Heart left ventricle (tissue), 16 donors: ENCODE measurements at places on chromosomes 6 and 20. TPM values are rescaled to one million over a fixed set of nuclear protein-coding genes. Genes with fewer than 3 reads are reported as not detected.

DNA sequence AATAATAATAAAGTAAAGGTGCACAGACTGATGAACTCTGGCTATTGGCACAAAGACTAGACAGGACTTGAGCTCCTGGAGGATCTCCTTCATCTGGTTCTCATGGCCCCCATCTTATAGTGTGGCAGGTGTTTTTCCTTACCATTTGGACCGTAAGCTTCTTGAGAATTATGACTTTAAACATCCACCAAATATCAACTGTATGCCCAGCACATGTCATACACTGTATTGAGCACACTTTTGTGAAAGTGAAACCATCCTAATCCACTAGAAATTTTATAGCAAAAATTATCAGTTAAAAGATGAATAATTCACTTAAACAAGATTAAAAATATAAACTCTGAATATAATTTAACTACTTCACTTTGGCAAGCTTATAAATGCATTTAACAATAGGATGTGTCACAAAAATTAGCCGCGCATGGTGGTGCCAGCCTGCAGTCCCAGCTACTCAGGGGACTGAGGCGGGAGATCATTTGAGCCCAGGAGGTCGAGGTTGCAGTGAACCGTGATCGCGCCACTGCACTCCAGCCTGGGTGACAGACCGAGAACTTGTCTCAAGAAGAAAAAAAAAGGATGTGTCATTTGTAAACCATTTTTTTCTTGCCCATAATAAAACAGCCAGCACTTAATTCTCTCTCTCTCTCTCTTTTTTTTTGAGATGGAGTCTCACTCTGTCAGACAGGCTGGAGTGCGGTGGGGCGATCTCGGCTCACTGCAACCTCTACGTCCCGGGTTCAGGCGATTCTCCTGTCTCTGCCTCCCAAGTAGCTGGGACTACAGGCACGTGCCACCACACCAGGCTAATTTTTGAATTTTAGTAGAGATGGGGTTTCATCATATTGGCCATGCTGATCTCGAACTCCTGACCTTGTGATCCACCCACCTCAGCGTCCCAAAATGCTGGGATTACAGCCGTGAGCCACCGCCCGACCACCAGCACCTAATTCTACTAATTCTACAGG lies 9.1 kb downstream of the HIVEP2 start:
- no peak for DNase-seq

Gene REM1
- 2.6 TPM for polyA plus RNA-seq

GRCh38 chr20:38485041-38485440 lies 12.4 kb downstream of the RALGAPB start:
- no peak for DNase-seq

DNA sequence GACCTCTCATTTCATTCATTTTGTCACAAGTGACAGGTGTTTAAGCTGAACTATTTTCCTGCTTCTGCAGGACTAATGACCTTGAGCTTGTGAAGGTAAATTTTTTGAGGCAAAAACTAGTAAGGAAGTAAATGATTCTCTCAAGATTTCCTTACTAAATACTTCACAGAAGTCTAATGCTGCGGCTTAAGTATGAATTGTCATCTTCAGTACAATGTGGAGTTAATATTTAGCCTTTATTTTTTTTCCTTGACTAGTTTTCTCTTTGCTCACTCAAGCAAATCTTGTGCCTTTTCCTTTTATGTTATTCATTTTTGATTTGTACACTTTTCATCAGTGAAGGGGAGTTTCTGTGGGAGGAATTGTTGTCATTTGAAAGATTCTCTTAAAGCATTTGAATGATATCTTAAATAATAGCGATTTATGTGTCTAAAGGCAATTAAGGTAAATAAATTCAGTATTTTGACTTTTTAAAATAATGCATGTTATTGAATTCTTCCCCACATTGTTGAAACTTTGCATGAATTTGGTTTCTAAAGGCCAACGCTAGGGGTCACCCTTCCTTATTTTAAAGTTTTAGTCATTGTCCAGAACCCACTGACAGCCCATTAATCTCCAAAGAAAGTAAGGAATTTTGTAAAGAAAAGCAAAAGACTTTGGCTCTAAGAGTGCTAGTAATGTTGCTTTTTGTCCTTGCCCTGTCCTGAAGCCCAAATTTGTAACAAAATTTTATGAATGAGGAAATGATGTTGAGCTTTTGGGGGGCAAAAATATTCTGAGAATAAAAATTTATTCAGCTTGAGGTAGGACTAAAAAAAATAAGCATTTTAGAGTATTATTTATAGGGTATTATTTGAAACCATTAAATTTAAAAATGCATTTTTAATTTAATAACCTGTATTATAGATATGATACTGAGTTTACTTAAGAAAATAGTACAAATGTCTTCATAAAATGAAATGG lies 157.4 kb upstream of the LAMA2 start:
- DNase-seq, result no peak

DNA sequence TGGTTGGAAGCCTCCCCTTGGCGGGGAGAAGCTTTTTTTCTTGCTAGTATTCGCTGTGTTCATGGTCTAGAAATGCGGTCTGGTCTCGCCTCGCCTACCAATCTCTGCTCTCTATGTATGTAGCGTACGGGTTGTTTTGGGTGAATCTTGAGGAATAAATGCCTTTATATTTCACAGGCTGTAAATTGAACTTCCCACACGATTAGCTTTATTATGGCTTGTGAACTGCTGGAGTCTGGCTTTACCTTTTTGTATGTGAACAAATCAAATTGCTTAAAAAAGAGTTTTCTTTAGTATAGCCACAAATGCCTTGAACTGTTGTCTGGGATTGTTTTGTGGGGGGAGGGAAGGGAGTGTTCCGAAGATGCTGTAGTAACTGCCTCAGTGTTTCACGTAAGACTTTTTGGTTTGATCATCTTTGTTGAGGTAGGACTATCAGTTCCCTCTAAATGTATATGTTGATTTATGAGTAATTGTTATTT lies 2.2 kb downstream of the INSM1 start:
- DNase-seq, result no peak
